Trophoblast cell (in vitro differentiated cells and primary cell): ENCODE measurements at places on chromosomes 13 and 19.
A peak's percentile ranks its signal among the peaks of the same experiment; 100 is the strongest.

- DNase-seq, result no peak
Measured at GRCh38 chr13:31930901-31931522, 100.6 kb upstream of the FRY start.

GRCh38 chr19:15616627-15617270 lies 1.7 kb downstream of the CYP4F8 start:
- DNase-seq, result no peak

GRCh38 chr13:44873461-44873860 lies 115.8 kb downstream of the NUFIP1 start:
- no peak for DNase-seq

GRCh38 chr13:101248739-101249514 lies 167.4 kb downstream of the NALCN start:
- DNase-seq, result no peak

GRCh38 chr13:99347911-99348451 lies 40.8 kb upstream of the GPR183 start:
- DNase-seq, result no peak

- peak; percentile 5 for DNase-seq
Measured at GRCh38 chr13:78325585-78325984, 277.8 kb downstream of the POU4F1 start.

GRCh38 chr13:49615836-49616675 lies 12.3 kb upstream of the ARL11 start:
- DNase-seq, result no peak

GRCh38 chr19:18833141-18833476 lies 1.4 kb downstream of the UPF1 start:
- no peak for DNase-seq

DNA sequence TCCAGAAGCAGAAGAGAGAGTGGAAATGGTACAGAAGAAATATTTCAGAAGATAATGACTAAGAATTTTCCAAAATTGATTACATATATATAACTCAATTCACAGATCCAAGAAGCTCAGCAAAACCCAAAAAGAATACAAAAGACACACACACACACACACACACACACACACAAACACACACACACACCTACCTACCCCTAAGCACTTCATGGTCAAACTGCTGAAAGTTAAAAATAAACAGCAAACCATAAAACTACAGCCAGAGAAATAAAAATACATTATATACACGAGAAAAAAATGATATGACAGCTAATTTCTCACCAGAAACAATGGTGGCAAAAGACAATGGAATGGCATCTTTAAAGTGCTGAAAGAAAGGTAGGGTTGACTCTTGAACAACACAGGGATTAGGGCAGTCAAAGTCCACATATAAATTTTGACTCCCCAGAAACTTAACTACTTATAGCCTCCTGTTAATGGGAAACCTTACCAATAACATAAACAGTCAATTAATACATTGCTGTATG lies 49.2 kb downstream of the DIAPH3 start:
- no peak for DNase-seq

DNA sequence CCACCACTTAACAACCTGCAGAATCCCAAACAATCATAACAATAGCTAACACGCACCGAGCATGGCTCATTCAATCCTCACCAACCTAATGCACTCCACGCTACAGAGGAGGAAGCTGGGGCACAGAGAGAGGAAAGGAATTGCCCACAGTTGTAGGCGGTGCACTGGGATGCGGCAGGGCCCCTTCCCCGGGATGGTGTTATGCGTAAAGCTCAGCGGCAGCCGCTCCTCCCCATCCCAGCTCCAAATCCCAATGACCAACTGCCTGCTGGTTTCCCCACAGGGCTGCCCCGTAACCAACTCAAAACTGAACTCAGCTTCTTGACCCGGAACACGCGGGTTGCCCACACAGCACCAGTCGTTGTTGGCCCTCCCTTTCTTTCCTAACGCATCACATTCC lies 42.2 kb downstream of the SERP2 start:
- no peak for DNase-seq

DNA sequence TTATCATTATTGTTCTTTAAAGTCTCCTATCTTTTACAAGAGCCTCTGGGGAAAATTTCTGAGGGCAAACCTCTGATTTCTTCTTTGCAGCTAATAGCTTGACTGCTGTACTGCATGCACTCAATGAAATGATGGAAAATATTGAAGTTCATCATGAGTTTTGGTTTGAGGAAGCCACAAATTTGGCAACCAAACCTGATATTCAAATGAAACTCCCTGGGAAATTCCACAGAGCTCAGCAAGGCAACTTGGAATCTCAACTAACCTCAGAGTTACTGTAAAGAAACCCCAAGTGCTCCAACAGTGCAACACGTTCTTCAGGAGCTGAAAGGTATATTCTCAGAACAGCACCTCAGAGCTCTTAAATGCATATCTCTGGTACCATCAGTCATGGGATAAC lies 14.2 kb upstream of the RNF6 start:
- no peak for DNase-seq

DNA sequence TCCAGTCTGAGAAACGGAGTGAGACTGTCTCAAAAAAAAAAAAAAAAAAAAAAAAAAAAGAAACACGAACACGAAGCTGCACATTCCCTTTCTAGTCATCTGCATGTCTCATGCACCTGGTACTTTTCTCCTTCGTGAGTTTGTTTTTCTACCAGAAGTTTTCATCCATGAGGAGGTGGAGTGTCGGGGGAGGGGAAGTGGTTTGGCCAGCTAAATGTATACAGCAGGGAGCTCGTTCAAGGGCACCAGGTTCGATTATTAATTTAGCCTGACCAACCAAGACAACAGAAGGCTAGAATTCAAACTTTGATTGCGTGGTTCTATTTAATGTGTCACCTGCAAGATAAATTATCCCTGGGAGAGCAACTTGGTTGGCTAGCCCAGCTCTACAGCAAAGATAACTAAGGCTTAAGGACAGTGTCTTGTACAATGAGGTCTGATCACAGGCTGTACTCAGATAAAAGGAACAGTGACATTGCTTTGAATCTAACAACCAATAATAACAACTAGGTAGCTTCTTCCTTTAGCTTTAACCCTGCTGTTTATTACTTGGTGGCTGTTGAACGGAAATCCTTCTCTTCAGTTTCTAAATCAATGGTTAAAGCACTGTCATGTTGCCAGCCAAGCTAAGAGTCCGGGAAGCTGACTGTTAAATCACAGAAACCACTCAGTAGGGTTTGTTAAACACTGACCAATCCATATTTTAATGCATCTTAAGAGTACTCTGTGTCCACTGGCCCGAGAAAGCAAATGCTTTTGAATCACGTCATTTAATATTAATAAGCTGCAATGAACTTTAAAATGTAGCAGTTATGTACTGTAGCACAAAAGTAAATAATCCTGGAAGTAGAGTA lies 98.4 kb upstream of the STARD13 start:
- no peak for DNase-seq

GRCh38 chr13:90443268-90443667 lies 904.2 kb upstream of the MIR17HG start:
- peak; percentile 16 for DNase-seq

- no peak for DNase-seq
Measured at GRCh38 chr13:24168979-24169378, 8.5 kb downstream of the SPATA13 start.

- DNase-seq, result peak; percentile 11
Measured at GRCh38 chr19:46428239-46429135, at the start of gene PNMA8C. Gene PNMA8C, minus strand, starts transcription at chr19:46428936. Its CDS starts 577 bp downstream, at chr19:46428359.

- DNase-seq, result no peak
Measured at GRCh38 chr19:45938733-45939319, 24.2 kb upstream of the NANOS2 start.

GRCh38 chr19:54252845-54253244 lies 4.2 kb downstream of the LILRB5 start:
- DNase-seq, result no peak

- no peak for DNase-seq
Measured at GRCh38 chr19:49880162-49880869, 2.8 kb downstream of the TBC1D17 start.

- no peak for DNase-seq
Measured at GRCh38 chr13:97437729-97438128, 3.8 kb downstream of the RAP2A start.

GRCh38 chr13:38763446-38764381 lies 76.8 kb downstream of the FREM2 start:
- peak; percentile 17 for DNase-seq

DNA sequence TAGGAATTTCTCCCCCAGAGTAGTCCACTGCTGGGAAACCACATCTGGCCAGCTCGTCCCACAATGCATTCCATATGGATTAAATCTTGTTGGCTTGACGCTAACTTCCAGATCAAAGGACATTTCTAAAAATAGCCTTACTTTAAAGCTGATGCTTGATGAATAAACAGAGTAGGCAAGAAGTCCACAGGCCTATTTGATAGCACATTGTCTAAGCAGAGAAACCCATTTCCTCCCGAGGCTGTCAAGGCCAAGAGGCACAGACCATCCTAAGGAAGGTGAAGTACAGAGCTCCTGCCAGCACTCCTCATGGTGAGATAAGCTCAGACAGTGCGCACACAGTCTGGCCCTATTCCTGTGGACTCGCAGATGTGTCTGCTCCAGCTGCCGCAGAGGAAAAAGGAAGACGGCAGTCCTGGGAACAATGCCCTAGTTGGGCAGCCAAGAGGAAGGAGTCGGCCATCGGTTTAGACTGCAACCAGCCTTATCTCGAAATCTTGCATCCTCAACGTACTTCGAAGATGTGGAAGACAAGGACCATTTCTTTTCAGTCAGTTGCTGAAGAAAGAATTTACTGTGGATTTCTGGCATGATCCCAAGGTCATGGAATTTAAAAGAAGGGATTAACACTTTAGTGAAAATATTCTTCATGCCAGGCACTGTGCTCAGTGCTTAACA lies 156.8 kb downstream of the RGCC start:
- DNase-seq, result peak; percentile 42

DNA sequence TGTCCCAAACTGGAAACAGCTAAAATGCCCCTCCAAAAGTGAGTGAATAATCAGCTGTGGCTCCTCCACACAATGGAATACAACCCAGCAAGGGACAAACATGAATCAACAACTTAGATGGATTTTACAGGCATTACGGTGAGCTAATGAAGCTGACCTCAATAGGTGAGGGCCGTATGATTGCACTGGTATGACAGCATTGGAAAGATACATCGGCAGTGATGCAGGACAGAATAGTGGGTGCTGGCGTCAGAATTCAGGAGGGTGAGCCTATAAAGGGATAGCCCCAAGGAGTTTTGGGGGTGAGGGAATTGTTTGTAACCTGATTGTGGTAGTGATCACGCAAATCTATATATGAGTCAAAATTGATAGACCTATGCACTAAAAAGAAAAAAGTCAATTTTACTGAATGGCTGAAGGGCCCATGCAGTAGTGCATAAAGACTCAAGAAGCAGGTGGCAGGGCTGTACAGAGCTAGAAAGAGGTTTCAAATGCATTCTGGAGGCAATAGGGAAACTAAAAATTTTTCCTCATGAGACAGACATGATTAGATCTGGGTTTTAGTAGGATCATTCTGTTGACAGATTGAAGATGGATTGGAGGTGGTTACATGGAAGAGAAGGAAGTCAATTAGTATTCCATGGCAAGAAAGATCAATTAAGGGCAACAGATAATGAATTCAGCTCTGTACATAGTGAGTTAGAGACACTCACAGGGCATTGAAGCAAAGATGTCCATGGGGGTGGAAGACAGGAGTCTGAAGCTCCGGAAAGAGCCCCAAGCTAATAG lies 90.8 kb downstream of the IRS2 start:
- DNase-seq, result no peak

DNA sequence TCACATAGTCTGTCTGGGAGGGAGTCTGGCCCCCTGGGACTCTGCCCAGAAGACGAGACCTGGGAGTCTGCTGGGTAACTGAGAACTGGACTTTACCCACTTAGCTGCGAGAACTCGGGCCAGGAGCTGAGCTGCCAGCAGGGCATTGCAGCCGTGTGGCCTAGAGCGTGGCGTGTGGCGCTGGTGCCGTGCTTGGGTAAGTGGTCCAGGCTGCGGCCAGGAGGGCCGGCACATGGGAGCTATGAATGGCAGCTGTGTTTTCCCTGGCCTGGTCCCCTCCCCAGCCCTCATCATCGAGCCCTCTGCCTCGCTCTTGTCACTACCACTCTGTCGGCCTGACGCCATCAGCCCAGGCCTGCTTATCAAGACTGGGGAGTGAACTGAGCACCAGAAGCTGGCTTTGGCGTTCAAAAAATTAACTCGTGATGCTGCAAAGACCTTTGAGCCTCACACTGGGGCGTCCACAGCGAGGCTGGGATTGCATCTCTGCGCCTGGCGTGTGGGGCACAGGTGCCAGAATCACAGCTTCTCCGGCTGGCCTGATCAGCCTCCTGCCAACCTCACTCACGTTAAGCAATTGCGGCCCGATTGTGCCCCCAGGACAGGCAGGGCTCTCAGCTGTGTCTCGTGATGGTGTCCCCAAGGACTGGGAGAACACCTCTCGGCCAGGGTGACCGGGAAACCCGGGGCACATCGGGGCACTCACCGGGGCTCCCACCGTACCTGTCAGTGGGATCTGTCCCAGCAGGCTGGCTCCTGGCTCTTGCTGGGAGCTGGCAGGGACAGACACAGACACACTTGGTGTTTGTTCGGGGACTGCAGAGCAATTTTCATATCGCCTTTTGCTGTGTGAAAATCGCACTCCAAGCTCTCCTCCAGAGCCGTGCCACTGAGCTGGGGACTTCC lies 85.9 kb downstream of the KDM4B start:
- no peak for DNase-seq

- DNase-seq, result peak; percentile 73
Measured at GRCh38 chr13:109180905-109181425, 551.6 kb downstream of the MYO16 start.

DNA sequence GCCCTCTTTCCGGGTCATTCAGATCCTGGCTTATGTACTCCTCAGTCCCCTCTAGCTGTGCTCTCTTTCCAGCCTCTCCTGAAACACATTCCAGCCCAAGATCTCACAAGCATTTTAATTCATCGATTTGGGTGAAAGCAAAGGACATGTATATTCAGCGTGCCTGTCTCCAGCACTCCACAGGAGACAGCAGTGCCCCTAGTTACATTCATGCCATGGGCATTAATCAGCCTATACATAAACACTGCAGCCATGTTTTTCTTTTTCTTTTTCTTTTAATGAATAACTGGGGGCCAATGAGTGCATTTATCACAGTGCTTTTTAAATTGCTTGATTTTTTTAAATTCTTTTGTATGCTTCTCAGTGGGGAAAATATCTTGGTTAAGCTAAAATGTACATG lies 199.1 kb downstream of the DCT start:
- DNase-seq, result no peak
